ENCODE measurements at places on chromosomes 6 and 20.
A peak's percentile ranks its signal among the peaks of the same experiment; 100 is the strongest.

GRCh38 chr6:144330017-144330987 lies 45.2 kb downstream of the UTRN start:
- DNase-seq = no peak

DNA sequence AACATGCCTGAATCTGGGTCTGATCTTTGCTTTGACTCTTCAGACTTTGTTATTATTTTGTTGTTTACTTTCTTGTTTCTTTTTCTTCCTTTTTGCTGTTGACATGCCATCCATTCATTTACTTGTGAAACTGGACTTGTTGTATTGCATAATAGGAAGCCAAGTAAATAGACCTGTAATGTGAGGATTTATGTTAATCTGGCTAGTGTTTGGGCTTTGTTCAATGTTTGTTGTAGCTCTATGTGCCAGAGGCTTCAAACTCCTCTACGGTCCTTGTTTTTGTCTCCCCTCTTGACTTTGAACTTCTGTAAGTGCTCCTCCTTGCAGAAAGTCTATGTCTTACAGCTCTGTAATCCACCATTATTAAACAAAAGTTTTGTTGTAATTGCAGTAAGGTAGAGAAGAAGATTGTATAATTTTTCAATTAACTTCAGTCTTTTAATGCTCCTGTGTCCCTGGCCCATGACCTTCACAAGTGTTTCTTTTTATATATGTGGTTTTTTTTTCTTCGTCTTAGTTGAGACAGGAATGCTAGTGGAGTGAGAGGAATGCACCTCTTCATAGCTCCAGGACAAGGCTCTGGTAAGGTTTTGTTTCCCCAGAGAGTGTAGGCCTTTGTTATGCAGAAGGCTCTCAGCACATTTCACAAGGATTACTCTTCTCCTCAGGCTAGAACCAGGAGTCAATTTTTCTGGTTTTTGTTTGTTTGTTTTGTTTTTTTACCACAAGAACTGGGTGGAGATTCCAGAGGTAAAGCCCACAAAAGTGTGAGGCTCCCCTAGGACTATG lies 1061.8 kb upstream of the CITED2 start:
- no peak for DNase-seq

- DNase-seq = no peak
Observed at GRCh38 chr6:203661-204060, 88.6 kb upstream of the DUSP22 start.

DNA sequence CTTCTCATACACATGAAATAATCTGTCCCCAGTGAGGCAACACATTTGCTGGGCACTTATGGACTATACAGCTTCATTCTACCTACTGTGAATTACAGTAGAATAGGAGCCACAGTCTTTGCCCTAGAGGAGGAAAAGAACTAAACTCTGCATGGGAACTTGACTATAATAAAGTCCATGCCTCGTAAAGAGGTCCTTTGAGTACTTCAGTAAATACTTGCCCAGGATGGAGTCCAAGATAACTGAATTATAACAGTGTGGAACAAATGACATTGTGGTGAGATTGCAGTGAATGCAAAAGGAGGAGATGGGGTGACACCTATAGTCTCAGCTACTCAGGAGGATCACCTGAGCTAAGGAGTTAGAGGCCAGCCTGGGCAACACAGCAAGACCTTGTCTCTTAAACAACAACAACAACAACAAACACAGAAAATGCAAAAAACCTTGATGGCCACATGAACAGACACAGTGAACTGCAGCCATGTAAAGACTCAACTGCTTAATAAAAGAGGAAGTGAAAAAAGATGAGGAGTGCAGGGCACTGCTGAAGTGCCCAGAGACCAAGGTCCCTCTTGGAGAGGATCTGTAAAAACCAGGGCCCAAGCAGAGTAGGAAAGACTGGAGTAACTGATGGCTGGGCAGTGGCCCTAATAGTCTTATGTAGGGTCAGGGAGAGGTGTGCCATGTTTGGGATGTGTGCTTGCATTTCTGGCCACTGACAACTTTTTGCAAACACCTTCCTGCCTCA lies 3.7 kb downstream of the MRPS18A start:
- DNase-seq = no peak

- no peak for DNase-seq
Observed at GRCh38 chr6:114450631-114451030, 107.8 kb upstream of the HS3ST5 start.

DNA sequence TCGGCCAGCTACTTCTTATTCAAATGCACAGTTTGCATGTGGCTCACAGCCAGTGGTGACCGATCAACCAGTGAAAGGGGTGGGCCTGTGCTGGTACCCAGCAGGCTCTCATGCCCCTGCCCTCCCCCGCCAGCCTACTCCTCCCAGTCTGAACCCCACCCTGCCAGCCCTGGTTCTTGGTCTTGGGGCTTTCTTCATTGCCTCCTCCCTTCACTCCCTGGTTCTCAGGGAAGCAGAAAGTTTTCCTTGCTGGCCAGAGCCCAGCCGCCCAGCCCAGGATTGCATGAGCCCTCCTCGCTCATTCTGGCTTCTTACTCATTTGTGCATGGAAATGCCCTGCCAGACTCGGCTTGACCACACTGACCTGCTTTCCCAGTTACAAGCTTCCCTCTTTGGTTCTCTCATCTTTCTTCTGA lies 40.8 kb downstream of the KCNK17 start:
- no peak for DNase-seq

- DNase-seq = peak; percentile 29
Observed at GRCh38 chr20:10672624-10673127, 1.1 kb downstream of the JAG1 start.

- no peak for DNase-seq
Observed at GRCh38 chr6:37483252-37483901, 16.3 kb downstream of the CCDC167 start.

DNA sequence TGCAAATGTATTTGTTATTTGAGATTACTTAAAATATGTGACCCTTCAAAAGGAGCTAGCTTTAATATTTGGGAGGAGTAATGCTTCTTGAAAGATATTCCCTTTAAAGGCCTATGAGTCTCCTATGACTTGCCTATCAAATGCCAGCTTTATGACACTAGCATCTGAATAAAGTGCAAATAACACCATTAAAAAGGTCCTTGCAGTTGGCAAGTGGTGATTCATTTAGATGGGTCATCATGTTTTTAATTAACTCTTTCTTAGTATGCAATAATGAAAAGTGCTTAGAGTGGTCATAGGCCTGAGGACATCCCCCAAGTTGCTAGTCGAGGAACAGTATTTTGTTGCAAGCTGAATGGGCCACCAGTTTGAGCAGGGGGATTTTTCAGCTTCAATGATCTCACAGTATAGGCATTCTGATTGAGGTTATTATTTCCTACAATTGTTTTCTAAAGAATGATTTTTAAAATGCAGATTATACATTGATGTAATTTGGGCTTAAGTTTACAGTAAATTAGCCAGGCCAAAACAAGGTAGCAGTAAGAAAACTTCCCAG lies 3.7 kb upstream of the CD2AP start:
- no peak for DNase-seq

DNA sequence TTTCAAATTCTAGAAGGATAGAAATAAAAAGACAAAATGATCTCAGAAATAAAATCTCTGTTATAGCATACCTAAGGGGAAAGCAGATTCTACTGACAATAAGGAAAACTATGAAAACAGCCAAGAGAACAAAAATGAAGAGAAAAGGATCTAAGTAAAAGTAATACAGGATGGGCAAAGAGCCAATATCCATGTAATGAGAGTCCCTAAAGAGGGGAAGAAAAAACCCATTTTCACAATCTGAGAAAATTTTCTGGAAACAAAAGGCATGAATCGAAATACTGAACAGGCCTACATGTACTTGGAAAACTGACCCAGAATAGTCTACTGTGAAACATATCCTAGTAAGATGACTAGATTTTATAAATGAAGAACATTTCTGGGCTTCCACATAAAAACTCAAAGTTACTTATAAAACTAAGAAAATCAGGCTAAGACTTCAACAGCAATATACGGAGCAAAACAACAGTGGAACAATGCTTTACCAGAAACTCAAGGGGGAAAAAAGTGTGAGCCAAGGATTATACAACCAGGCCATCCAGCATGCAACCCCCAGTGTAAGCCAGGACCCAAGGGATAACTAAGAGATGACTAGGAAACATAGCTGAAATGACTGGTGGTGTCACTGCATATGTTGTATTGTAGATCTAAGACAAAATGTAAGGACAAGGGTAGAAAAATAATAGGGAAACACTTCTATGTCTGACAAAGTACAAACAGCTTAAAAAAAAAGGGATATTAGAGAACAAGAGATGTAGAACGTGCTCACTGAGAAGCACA lies 10.2 kb downstream of the NAPB start:
- no peak for DNase-seq

GRCh38 chr6:71457929-71458328 lies 169.3 kb downstream of the OGFRL1 start:
- no peak for DNase-seq

DNA sequence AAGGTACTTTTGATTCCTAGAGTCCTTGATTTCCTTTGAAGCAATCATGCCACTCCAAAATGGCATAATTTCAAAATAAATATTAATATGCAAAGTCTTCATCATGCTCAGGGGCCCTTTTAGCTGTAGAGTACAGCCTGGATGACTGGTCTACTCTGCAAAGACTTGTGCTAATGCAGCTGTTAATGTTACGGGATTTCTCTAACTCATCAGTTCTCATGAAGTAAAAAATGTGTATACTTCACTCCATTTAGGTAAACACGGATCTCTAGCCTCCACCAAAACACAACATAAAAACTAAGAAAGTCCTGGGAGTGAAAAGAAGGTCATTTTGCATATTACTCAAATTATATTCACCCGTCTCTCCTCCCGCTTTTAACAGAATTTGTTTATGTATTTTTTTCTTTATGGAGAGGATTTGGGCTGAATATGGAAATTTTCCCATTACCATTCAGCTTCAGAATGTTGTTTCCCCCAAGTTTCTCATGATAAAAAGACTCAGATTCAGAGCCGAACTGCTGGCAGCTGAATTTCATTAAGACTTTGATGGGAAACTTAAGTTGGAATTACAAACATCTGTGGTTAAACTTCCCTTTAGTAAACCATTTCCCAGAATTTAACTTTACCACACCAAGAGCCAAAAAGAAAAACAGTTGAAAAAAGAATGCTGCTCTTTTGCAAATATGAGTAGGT lies 8.7 kb downstream of the LAMA4 start:
- DNase-seq = no peak

DNA sequence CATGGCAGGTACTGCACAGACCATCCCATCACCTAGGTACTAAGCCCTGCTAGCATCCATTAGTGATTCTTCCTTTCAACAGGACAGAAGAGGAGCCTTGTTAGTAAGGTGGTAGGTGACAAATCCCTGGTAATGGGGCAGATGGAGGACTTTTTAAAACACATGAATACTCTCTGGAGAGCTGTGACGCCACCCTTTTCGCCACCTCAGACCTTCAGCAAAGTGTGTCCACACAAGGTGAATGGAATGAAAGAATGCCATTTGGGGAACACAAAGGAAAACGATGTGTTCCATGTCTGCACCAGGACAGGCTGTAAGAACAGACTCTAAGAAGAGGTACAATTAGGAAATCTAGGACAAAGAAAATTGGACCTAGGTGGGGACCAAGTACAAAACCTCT lies 110.5 kb upstream of the CARMIL1 start:
- DNase-seq = no peak

- no peak for DNase-seq
Observed at GRCh38 chr6:111782192-111782809, 91.0 kb downstream of the FYN start.

DNA sequence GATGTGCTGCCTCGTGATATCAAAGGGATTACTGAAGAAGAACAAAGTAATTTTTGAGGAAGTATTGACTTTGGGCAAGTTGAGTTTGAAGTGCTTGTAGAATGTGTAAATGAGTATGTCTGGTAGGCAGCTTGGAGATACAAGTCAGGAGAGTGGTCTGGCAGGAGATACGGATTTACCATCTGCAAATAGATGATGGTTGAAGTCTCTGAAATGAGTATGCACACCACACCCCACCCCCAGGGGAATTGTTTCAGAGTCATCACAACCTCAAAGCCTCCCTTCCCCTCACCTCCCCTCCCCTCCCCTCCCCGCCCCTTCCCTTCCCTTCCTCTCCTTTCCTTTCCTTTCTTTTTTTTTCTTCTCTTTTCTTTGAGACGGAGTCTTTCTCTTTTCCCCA lies 16.4 kb upstream of the MCUR1 start:
- DNase-seq = no peak

DNA sequence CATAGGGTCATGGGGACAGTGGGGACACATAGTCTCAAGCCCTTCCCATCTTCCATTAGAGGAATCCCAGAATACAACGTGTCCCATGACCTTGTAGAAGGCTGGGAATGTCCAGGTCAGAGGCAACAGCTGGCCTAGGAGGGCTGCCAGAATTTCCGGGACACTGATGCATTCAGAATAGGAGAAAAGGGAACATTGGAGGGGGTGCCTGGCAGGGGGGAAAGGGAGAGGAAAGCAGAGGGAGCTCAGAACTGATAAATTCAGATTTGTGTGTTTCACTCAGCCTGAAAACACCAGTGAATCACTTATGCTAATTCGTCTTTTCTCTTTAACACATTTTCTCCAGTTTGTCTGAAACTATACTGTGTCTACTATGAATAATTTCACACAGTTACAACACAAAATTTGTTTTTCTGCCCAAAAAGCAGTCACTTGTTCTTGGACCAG lies 35.5 kb upstream of the BMP2 start:
- DNase-seq = no peak

GRCh38 chr6:126888727-126889725 lies 229.4 kb upstream of the RSPO3 start:
- DNase-seq = no peak

GRCh38 chr20:38152621-38153221 lies 12.3 kb downstream of the TGM2 start:
- peak; percentile 32 for DNase-seq

DNA sequence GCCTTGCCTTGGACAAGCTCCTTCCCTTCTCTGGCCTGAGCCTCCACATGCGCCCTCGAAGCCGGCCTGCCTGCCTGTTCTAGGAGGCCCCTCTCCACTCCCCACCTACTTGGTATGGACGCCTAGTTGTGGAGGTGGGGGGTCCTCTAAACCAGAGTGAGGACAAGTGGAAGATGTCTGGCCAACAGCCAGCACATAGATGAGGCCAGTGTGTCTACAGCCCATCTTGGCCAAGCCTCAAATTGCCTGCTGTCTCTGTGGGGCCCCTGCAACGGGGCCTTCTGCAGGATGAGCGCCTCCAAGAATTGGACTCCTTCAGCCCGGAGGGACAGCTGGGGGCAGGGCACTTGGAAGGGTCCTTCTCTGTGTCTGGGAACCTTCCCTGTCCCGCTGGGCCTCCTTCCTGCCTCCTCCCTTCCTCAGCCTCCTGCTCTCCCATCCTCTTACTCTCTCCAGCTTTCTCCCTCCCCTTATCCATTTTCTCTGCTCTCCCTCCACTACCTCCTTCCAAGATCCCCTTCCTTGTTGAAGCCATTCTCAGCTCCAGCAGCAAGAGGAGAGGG lies 1.6 kb downstream of the MDFI start:
- DNase-seq = no peak

Measured in stimulated activated CD4-positive, alpha-beta T cell treated with anti-CD3 and anti-CD28 coated beads, Interleukin-2, amount 100 ng/mL, for 48 hours (primary cell).